ENCODE measurements at places on chromosomes 12 and 14.

- no peak for DNase-seq
Observed at GRCh38 chr14:64789696-64790095, 85.5 kb downstream of the PLEKHG3 start.

- DNase-seq = no peak
Observed at GRCh38 chr14:58817846-58818245, 180.1 kb downstream of the DACT1 start.

- no peak for DNase-seq
Observed at GRCh38 chr14:102510616-102511520, 1.3 kb upstream of the ANKRD9 start.

- no peak for DNase-seq
Observed at GRCh38 chr12:26825459-26826016, 7.5 kb downstream of the ITPR2 start.

GRCh38 chr12:101838628-101839323 is 8.0 kb upstream of the GNPTAB start:
- no peak for DNase-seq

- no peak for DNase-seq
Observed at GRCh38 chr12:81229759-81230158, 151.9 kb downstream of the ACSS3 start.

DNA sequence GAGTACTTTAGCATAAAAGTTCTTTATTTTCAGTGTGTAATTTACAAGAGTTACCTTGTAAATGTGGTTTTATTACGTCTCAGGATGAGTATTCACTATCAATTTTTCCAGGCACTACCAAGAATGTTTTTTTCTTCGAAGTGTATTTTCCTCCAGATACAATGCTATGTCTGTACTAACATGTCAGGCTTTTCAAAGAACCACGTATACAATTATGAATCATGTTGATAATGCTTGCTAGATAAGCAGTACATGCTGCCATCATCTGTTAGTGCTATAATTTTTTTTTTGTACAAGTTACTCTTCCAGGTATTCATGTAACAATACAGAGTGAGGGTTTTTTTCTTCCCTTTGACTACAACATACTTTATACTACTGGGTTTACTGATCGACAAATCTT is 5.6 kb upstream of the KANSL2 start:
- DNase-seq = no peak

GRCh38 chr12:116339062-116339461 is 61.6 kb upstream of the MED13L start:
- no peak for DNase-seq

- DNase-seq = no peak
Observed at GRCh38 chr14:83874662-83875061, 1655.3 kb upstream of the FLRT2 start.

DNA sequence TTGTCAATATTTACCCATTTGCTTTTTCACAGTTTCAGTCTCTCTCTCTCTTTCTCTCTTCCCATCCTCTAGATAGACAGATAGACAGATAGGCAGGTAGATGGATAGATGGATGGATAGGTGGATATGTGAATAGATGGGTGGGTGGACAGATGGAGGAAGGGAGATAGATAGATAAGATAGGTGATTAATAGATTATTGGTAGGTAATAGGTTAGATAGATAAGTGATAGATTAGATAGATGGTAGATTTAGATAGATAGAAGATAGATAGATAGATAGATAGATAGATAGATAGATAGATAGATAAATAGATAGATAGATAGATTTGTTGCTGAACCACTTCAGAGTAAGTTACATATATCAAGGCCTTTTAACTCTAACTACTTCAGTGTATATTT is 148.2 kb downstream of the SLC15A4 start:
- DNase-seq = no peak

GRCh38 chr12:92987362-92987761 is 58.3 kb upstream of the EEA1 start:
- DNase-seq = no peak

DNA sequence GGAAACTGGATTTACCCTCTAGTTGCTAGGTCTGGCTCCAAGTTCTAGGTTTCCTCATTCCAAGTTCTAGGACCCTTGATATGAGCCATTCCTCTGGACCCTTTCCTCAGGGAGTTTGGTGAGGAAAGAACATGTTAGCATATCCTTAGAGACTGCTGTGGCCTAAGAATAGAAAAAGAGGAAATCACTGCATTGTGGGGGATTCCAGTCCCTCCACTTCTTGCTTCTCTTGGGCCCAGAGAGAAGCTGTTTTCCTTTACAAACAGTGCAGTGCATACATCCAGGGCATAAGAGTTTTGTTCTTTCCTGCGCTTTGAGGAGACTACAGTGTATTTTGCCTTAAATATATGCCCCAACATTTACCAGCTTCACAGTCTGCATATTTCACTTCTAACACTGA is 59.0 kb downstream of the LLPH start:
- DNase-seq = no peak

DNA sequence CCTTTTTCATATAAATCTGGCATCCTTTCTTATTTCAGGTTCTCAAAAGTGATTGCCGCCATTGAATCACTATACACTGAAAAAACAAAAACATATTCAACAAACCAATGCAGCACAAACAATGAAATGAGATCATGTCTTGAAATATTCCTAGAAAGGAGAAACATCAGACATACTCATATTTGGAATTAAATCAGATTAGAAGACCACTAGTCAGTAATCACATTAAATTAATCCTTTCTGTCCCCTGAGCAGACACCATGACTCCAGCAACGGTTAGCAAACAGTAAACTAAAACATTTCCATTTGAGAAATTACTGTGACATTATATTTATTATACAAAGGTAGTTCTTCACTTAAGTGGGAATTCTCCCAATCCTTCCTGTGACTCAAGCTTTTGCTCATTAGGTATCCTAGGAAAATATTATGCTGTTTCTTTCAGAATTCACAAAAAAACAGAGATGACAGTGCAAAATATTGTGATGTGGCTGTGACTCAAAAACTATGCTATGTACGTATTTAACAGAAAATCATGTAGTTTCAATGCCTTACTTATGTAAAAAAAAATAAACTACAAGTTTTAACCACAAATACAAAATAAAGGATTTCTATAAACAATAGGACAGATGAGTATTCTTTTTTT is 29.7 kb downstream of the CPNE8 start:
- DNase-seq = no peak

DNA sequence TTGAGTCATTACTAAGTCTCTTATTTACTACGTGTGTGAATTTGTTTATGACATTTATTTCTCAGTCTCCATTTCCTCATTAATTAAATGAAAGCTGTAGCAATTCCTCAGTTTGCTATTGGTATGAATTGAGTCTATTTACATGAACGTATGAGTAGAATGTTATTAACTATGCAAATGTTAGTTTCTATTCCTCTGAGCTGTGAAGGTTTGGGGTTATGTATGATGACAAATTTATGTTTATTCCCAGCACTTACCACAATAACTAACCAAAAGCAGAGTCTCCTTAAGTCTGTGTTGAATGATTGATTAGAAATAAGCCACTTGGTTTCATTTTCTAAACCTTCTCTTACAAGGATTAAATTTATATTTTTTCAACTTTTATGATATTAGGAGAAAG is 1340.9 kb downstream of the FSCB start:
- no peak for DNase-seq

GRCh38 chr12:5335069-5335468 is 96.8 kb upstream of the NTF3 start:
- no peak for DNase-seq

DNA sequence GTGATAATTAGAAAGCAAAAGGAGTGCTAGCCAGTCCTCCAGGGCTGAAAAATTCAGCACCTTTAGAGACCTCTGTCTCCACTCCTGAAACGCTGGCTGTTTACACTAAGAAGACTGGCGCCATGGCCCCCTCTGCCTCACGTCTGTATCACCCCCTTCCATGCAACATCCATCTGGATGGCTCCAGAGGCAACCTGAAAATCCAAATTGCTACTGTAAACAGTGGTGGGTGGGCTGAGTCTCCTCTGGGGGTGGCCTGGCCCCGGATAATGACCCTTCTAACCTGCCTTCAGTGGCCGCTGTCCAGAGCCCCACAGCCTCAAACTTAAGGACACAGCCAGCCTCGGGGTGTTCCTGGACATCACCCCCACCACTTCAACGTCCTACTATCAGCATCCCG is 1.4 kb downstream of the PRKD1 start:
- no peak for DNase-seq

DNA sequence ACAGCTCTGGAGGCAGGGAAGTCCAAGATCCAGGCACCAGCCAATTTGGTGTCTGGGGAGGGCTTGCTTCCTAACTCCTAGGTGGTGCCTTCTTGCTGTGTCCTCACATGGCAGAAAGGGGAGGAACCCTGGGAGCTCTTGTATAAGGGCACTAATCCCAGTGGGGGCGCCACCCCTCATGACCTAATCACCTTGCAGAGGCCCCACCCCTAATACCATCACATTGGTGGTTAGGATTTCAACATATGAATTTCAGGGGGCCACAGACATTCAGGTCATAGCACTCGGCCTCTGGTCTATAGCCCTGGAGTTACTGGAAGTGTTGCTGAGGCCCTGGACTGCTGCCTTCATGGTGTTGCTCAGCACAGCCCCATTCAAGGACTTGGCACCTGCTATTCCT is 14.6 kb downstream of the PSMD9 start:
- DNase-seq = no peak

DNA sequence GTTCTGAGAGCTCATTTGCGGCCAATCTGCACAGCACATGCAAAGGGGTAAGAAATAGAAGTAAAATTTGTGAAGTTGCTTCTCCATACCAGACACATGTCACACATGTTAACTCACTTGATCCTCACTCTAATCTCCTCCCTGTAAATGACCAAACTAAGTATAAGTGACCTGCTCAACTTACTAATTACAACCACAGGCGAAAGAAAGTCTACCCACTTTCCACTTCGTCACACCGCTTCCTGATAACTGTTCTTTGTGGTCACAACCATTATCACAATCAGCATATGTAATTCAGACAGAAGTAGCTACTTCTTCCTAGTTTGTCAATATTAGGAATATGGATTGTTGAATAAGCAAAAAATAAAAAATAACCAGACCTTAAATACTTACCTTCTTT is 293.7 kb upstream of the CLEC14A start:
- no peak for DNase-seq

DNA sequence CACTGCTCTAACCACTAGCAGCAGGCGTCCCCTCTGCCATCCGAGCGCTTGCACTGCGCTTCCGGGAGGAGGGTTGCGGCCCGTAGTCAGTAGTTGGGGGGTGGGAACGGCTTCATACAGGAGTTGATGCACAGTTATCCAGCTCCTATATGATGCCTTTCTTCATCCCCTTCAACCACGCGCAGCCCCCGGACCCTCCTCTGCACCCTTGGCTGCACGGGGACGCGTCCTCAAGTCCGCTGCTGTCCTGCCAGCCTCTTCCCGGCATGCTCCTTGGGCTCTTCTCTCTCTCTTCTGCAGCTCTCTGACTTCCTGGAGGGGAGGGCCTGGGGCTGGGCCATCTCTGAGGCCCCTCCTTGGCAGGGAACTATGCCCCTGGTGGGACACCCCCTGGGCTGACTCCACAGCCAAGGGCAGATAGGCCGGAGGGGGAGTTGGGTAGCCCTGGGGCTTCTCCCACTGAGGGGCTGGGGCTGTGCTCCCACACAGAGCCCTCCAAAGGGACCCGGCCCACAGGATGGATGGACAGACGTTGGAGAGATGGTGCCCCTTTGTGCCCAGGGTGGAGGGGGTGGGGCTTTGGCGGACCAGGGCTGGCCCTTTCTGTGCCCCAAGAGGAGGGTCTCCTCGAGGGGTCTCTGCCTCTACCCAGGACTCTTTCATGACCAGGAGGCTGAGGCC is 29.0 kb downstream of the RTL1 start:
- DNase-seq = no peak

DNA sequence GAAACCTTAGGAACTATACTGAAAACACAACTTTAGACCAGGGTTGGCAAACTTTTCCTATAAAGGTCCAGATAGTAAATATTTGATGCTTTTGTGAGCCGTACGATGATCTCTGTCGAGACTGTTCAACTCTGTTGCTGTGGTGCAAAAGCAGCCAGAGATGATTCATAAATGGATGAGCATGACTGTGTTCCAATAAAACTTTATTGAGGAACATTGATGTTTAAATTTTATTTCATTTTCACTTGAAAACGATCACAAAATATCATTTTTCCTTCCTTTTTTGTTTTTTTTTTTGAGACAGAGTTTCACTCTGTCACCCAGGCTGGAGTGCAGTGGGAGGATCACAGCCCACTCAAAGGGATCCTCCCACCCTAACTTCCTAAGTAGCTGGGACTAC is 105.5 kb downstream of the PTPN11 start:
- DNase-seq = no peak

- no peak for DNase-seq
Observed at GRCh38 chr12:94643606-94644005, 6.8 kb downstream of the TMCC3 start.

DNA sequence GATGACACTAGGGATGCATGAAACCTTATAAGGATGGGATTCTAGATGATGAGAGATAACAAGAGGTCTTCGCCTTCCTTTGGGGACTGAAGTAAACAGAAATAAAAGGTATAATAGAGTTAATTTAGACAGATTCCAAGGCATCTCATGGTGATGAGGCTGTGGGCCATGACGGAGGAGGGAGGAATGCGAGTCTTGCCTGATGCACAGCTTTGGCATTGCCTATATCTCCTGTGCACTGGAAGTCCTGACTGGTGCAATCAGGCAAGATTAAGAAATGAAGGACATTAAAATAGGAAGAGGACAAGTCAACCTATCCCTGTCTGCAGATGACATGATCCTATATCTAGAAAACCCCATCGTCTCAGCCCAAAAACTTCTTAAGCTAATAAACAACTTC is 526.4 kb upstream of the LMO3 start:
- no peak for DNase-seq

- no peak for DNase-seq
Observed at GRCh38 chr12:14239935-14240872, 125.3 kb upstream of the ATF7IP start.

- DNase-seq = no peak
Observed at GRCh38 chr12:48005001-48005749, 899 bp upstream of the COL2A1 start.

DNA sequence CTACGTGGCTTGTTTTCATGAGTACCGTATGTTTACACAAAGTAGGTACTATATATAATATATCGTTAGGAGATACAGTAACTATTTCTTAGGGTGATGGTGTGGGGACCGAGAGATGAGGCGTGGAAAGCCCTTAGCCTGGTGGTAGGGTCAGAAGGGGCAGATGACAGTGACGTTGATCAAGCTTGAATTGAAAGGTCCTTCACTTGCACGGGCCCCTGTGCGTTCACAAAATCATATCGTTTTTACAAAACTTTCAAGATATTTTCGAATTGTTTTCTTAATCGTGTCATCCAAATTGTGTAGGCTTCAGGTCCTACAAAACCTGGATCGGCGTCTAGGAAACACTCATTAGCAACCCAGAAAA is 881 bp upstream of the SOS2 start:
- no peak for DNase-seq

DNA sequence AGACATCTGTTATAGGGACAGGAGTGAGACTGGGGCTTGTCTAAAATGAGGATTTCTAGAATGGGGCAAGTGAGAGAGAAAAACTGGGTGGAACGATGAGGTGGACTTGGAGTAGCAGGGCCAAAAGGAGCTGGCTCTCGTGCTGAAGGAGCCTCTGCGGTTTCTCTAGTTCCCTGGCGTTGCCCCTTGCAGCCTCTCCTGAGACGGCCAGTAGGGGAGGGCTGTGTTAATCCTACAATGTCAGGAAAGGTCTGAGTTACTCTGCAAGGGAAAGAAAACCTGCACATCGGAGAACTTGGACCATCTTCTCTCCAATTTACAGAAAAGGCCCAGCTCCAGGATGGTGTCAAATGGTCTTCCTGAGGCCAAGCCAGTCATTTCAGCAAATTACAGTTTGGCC is 963.8 kb upstream of the FLRT2 start:
- DNase-seq = no peak

- DNase-seq = no peak
Observed at GRCh38 chr14:96349286-96350075, 13.7 kb downstream of the ATG2B start.

Measured in stimulated activated CD8-positive, alpha-beta memory T cell treated with anti-CD3 and anti-CD28 coated beads, Interleukin-7, amount 100 ng/mL, for 1 hour (primary cell).